ENCODE measurements at places on chromosomes 16 and 17. TPM values are rescaled to one million over a fixed set of nuclear protein-coding genes. Genes with fewer than 3 reads are reported as not detected.

Gene PYCARD
- 38.5 TPM for total RNA-seq

Gene ARHGAP23
- 52.8 TPM for total RNA-seq

Gene KRT25
- not detected for total RNA-seq

DNA sequence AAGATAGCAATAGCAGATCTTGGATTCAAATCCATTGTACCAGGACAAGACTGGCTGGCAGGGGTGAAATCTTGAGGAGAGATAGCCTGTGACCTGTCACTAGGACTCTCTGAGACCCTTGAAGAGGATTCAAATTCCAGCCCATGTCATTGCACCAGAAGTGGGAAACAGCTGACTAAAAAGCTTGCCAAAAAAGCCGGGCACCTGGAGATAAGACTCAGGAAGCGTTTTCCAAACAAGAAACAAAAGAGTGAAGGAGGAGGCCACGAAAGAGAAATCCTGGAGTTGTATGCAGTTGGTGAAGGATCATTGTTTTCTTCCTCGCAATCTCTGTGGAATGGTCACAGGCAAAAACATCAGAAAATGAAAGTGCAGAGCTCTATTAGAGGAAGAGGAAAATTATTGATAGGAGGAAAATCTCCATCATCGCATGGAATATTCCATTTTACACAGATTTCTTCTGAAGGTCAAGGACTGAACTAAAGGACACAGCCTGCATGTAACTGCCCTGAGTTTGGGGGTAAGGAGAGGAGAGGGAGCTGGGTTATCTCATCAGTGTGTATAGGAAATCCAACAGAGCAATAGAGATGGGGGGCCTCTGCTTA, 9.0 kb upstream of the WSB1 start:
- DNase-seq: no peak

DNA sequence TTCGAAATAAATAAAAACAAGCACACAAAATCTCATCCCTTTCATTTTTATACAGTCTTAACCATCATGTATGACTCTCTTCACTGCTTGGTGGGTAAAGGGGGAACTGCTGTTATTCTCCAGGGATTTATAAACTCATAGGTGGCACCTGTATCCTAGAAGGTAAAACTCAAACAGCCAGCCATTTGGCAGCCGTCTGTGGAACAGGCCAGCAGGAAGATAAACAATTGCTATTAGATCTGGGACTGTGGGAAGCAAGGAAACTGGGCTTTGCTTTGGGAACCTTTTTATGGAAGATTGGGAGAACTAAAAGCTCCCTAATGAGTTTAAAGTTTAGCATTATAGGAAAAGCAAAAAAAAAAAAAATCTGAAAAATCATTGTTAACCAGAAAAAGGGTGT, 126.0 kb downstream of the TANGO6 start:
- no peak for DNase-seq

DNA sequence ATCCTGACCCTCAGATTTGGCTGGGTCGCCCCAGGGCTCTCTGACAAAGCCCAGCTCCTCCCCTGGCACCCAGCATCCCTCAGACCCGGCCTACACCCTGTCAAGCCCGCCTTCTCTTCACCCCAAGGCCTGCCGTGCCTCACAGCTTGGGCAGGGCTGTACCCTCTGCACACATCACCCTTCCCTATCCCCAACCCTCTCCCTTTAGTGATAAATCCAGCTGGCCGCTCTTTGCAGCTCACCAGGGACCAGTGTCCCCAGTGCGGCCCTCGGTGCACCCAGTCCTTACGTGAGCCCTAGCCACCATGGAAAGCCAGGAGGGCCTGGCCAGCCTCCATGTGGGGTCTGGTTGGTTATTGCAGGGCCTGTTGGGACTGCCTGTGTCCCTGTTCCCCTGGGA, 74.5 kb downstream of the RAI1 start:
- no peak for DNase-seq

- no peak for DNase-seq
These were observed 34.8 kb upstream of the LITAF start for GRCh38 chr16:11621539-11621919.

DNA sequence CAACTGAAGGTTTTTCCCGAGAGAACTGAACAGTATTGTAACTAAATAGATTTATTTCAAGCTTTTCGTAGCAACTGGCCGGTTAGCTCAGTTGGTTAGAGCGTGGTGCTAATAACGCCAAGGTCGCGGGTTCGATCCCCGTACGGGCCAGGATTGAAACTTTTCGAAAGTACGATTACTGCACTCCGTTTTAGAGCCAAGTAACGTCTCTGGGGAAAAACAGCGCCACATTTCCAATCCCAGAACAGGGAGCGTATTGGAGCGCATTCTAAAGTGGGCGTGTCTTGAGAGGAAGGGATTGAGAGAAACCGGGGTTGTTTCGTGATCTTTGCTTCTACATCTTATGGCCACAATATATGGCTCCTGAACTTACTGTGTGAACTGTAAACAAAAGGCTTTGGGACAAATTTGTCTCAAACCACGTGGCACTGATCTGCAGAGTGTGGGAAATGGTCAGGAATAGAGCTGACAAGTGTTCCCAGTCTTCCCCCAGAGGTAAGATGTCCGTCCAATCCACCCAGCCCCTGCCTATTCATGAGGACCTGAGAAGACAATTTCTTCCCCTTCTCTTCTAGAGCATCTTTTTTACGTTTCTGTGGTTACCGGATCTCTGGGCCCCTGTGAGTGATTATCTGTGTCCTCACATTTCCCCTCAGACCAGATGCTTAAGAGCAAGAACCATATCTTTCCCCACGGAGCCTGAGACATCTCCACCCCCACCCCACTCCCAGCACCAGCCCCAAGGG, 2.3 kb downstream of the BORCS6 start:
- peak; percentile 88 for DNase-seq

GRCh38 chr17:31048780-31049179, 46.0 kb upstream of the NF1 start:
- no peak for DNase-seq

DNA sequence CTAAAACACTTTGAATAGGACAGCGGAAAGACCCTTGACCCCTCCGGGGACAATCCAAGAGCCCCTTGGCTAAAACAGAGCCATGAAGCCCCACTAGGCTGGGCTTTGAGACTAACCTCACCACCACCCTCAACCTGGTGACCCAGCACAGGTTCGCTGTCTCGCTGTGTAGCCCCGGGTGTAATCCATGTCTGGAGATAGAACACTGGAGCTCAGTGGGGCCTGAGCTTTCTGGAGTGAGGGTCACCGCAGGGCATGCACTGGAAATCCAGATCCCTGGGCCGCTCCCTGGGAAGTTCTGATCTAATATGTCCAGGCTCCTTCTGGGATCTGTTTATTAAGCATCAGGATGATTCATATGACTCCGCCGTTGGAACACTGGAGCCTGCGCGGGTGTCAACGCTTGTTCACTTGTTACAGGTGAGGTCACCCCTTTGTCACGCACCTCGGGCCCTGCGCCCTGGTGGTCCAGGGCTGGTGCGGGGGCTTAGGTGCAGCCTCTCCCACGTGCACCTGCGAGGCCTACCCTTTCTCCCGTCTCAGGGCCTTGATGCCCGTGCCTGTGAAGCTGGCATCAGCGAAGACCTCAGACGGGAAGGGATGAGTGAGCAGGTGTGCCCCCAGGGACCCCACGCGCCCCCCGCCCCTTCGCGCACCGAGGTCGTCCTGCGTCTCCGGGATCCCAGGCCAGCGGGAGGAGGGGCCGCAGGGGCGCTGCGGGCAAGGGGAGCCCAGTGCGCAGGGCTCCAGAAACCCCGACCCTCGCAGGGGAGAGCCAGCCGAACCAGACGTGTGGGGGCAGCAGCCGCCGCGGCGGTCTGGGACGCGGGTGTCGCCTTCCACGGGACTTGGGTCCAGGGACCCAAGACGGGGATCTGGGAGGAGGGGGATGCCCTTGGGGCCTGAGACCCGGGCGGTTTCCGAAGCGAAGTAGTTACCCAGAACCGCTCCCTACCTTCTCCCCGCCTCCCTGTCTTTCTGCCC, 224.1 kb upstream of the FOXF1 start:
- no peak for DNase-seq

GRCh38 chr16:85686912-85687591, 1.7 kb downstream of the GINS2 start:
- no peak for DNase-seq

GRCh38 chr16:19923396-19923795, 38.7 kb upstream of the GPRC5B start:
- DNase-seq: no peak

DNA sequence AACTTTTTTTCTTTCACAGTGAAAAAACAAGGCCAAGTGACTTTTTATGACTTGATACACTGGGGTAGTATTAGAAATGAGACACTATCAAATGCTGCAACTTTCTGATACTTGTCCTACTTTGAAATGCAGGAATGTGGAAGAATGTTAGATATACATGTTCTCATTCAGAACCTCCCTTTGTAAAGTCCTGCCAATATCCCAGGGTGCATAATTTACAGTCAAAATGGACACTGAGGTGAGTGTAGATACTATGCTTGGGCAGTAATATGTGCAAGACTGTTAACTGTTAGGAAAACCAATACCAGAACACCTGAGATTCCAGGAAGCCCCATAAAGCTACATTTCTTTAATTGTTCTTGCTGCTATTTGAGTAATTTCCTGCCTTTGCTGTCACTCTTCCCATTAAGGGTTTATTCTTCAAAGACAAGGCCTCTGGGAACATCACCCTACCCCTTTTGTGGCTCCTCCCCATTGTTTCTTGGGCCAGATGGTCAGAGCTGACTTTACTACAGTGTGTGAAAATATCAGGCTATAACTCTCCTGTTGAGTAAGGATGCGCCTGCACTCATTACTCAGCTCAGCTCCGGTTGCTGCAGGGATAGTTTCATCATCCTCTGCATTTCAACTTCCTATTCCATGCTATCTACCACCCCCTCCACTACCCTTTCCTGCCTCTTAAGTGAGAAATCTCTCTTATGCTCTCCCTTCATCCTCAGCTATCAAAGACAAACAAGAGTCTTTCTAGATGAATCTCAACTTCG, 48.7 kb downstream of the TMEM100 start:
- DNase-seq: no peak

DNA sequence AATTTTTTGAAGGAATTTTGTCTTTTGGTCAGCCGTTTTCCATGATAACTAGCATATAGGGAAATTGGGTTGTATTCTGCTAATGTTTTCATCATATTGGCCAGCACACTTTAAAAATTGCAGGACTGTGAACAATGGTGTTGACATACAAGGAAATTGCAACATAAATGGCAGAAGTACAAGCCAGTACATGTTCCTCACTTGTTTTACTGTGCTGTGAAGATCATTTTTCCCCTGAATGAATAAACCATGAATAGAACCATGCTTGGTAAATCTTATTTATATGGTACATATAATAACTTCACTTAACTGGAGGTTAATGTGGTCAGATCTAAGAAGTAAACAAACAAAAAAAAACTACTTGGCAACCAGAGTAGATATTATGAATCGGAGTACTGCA, 22.8 kb downstream of the OMG start:
- DNase-seq: no peak

All from kidney epithelial cell (primary cell).